ENCODE measurements at places on chromosomes 5 and 9.

DNA sequence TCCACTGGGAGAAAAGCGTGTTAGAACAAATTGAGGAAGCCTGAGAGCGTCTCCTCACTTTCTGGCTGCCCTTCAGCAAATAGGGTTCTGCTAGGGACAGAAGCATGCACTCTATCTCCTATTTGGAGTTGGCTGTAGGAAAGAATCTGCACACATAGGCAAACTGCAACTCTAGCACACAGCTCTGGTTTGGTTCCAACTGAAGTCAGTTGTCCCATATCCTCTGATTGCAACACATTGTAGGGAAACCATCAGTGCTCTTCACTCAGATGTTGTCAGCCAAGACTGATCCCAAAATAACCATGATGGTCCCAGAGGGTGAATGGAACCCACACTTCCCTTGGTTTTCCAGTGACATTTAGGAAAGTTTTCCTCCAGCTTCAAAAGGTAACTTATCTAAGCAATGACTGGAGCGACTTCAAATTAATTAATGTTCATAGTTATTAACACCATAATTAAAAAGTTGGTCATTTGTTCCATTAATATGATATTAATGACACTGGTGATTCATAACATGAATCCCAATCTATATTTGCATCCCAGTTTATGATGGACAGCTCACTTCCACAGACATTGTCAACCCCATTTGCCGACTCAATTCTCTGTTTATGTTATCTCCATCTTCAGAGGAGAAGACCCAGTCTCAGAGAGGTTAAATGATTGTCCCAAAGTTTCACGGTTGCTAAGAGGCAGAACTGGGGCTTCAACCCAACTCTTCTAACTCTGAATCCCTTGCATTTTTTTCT is 136.7 kb upstream of the ZNF462 start:
- DNase-seq = no peak

GRCh38 chr5:16315501-16315900 is 135.9 kb upstream of the MARCHF11 start:
- DNase-seq = no peak

DNA sequence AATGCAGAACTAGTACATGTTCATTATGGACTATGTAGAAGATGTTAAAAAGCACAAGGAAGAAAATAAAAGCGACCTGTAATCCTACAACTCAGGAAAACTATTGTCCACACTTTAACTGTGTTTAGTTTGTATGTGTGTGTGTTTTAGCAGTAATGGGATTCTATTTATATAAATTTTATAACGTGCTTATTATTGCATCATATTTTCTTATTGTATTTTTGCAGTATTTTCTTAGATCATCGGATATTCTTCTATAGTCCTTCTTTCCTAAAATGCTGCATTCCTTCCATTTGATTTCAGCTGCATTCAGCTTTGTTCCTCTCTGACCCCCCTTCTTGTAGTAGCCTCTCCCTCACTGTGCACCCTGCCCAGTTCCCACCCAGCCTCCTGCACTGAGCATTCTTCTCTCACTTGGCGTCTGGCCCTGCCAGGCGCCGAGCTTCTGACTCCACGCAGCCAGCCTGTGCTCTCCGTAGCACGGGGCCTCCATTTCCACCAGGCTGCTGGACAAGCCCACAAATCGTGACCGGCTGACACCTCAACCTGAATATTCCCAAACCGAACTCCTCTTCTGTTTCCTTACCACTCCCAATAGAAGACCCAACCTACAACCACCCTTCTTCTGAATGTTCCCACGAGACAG is 39.9 kb downstream of the MVB12B start:
- no peak for DNase-seq

DNA sequence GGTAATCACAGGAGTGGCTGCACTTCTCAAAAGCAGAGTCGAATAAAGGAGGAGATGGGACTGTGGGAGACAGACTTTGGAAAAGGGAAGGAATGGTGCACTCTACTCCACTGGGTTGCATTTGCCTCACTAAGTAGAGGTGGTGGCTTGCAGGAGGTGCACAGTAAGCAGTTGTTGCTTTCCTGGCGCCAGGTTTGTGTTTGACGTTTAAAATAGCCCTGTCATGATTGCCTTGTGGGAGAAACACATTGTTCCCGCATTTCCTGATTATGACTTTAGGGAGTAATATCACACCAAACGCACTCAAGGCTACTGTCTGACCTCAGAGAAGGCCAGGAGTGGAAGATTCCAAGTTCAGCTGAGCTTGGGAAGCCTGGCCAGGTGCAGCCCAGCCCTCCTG is 36.7 kb downstream of the DMRT1 start:
- DNase-seq = no peak

DNA sequence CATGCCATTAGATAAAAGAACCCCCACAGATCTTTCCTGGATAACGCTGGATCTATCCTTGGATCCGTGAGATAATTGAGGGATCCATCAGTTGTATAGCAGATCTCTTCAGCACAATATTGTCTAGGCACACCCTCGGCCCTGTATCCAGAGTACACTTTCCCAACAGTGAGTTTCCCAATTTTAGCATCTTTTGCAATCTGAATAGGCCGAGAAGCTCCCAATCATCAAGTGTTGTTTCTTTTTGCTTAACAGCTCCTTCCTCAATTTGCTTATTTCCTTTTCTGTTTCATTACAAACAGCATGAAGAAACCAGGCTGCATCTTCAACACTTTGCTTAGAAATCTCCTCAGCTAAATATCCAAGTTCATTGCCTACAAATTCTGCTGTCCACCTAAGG is 4.4 kb upstream of the SPTLC1 start:
- no peak for DNase-seq

GRCh38 chr5:104734046-104734445 is 1171.5 kb upstream of the NUDT12 start:
- DNase-seq = no peak

All from esophagus squamous epithelium (tissue), 5 donors.